ENCODE measurements at places on chromosomes 6 and 20.
A peak's percentile ranks its signal among the peaks of the same experiment; 100 is the strongest.

GRCh38 chr6:51901766-51902764 is 185.3 kb downstream of the PKHD1 start:
- no peak for DNase-seq

DNA sequence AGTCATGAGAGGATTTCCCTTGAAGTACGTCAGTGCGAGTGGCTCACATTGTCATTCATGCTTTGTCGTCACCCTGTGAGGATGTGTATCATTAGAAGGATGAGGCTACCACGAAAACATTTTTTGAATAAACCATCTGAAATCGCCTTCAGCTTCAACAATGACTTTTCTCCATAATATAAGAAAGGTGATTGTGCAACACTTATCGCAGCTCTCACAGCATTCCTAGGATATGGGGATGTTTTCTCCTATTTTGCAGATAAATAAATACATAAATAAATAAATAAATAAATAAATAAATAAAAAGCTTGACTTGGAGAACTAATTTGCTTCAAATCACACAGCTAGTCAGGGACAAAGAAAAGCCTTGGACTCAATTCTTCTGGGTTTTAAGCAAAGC is 326.5 kb downstream of the FOXA2 start:
- no peak for DNase-seq

DNA sequence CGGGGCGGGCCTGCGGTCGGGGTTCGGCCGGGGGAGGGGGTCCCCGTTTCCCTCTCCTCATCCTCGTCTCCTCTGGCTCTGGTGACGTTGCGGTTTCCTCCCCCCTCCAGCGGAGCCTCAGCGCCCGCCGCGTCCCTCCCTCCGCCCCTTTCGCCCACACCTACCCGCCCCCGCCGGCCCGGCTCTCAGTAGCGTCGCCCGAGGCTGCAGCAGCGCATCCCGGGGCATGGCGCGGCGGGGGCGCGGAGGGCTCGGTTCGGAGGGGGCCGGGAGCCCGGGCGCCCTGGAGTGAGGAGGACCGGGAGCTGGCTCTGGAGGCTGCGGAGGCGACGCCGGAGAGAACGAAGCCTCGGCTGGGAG is at the start of gene DSE:
DSE (plus strand) TSS at position 188 of the 360 bp plus-strand sequence. CDS start 28,304 bp downstream, outside the sequence.
- DNase-seq, result no peak

DNA sequence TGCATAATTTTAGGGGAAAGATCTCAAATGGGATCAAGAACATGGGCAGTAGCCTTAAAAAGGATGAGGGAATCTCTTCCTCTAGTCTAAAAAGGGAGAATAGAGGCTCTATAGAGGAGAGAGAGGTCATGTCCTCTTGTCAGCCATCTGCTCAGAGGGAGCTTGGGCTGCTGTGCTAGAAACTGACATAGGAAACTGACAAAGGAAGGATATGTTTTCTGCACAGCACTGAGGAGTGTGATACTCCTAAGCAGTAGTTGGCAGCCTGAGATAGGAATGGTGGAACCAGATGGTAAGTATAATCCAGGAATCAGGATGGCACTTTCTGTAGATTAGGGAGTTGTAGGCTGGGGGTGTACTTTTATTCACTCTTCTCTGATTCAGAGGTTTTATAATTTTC is 59.2 kb downstream of the PTPRA start:
- peak; percentile 32 for DNase-seq

DNA sequence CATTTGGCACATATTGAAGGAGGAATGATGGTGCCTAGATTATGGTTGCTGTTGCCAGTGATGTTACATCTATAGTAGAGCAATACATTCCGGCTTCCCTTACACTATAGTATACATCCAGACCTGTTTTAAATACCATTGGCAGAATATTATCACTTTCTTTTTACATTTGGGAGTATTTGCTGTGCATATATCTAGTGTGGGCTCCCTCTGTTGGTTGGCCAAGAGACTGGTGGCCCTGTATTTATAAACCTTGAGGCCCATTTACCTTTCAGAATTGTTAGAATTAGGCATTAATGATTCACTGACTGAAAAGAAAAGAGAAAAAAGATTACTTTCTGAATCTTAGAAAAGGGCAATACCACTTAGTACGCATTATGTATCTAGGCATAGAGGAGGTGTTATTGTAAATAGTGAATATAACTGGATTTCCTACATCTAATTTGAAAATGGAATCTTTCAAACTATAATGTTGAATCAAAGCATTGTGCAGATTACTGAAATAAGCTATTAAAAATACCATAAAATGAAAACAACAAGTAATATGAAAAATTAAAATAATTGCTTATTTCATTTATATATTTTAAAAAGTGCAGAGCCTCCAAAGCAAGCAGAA is 628.8 kb upstream of the MAN1A1 start:
- peak; percentile 10 for DNase-seq

Data from NCI-H446 (cell line).